ENCODE measurements at places on chromosomes 12 and 14.

DNA sequence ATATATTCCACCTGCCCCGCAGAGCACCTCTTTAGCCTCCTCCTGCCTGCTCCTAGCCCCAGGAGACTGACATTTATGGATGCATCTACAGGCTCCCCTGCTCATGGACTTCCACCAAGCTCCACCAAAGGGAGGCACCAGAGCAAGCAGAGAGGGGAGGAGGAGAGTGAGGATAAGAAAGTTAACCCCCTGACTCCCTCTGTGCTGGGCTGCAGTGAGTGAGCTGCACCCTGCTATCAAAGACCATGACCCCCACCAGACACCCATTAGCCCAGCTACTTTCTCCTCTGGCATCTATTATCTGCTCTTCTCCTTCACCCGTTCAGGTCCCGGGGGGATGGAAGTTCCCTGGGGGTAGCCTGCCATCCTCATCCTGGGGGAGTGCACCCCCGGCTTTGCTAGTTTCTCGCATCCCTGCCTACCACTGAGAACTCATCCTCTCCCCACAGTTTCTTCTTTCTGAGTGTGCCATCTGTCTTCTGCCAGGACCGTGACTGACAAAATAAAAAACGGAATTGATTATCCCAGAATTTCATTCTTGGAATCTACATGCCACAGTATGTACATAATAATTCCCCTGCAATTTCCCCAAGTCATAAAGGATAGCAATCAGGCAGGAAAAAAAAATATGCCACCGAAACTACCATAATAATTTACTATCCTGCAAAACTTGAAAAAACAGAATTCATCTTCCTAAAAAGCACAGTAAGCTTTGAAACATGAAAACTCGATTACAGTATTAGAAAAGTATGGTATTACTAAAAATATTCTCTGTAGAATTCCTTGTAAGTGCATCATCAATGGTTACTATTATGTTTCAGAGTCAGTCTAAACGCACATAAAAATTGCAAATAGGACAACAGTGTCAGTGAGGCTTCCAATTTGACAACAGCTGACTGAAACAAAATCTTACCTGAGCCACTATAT is 45.2 kb downstream of the FOXN3 start:
- DNase-seq, result no peak

GRCh38 chr14:80770114-80770908 is 171.2 kb downstream of the CEP128 start:
- DNase-seq, result no peak

GRCh38 chr14:61051621-61052020 is 70.6 kb downstream of the SLC38A6 start:
- no peak for DNase-seq

GRCh38 chr12:38921025-38921677 is 15.8 kb upstream of the CPNE8 start:
- peak; percentile 82 for DNase-seq
